ENCODE measurements at places on chromosomes 1 and 21. TPM values are rescaled to one million over a fixed set of nuclear protein-coding genes. Genes with fewer than 3 reads are reported as not detected.

DNA sequence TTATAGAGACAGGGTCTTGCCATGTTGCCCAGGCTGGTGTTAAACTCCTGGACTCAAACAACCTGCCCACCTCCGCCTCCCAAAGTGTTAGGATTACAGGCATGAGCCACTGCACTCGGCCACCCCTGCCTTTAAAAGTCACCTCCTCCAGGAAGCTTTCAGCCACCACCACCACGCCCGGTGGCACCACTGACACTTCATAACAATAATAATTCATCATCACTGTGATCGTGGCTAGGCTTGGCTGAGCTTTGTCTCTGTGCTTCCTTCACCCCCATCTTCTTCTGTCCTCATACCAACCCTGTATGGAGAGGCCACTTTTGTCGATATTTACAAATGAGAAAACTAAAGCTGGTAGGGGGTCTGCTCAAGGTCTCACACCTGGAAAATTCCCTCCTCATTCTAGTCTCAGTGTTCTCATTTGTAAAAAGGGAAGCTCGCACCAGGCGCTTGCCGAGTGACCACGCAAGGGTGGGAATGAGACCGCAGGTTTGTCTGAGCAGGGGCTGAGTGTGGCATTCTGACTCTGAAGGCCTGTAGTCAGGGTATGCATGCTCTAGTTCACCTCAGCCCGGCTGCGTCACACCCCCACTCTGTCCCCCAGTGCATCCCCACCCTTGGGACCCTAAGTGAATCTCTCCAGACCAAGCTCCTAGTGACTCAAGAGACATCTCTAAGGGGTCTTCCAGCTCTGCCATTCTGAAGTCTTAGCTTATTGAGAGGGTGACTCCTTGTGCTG is 12.9 kb upstream of the EPHA2 start:
- DNase-seq = no peak

DNA sequence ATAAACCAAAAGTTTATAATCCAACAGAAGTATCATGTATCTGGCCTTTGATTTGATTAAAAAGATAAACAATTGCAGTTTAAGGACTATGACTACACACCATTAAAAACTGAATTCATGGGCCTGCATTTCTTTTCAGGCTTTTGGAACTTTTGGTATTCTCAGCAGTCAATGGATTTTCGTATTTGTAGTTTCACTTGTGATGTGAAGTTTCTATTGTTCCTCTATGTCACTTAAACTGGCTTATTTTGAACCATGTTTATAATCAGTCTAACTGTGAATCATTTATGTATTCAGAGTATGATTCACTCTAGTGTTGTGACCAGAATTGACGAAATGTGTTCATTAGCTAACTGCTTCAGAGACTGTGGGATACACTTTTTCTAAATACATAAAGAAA is 132.9 kb downstream of the COQ8A start:
- DNase-seq = no peak

GRCh38 chr1:88799491-88799890 is 91.9 kb downstream of the GTF2B start:
- no peak for DNase-seq

DNA sequence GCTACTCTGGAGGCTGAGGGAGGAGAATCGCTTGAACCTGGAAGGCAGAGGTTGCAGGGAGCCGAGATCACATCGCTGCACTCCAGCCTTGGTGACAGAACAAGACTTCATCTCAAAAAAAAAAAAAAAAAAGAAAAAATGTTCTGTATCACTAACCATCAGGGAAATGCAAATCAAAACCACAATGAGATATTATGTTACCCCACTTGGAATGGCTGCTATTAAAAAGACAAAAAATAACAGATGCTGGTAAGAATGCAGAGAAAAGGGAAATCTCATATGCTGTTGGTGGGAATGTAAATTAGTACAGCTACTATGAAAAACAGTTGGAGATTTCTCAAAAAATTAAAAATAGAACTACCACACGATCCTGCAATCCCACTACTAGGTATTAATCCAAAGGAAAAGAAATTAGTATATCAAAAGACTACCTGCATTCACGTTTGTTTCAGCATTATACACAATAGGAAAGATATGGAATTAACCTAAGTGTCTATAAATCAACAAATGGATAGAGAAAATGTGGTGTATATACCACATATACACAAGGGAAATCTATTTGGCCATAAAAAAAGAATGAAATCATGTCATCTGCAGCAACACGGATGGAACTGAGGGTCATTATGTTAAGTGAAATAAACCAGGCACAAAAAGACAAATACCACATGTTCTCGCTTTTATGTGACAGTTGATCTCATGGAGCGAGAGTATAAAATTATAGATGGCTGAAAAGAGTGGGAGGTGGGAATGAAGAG is 62.6 kb downstream of the ABL2 start:
- no peak for DNase-seq

DNA sequence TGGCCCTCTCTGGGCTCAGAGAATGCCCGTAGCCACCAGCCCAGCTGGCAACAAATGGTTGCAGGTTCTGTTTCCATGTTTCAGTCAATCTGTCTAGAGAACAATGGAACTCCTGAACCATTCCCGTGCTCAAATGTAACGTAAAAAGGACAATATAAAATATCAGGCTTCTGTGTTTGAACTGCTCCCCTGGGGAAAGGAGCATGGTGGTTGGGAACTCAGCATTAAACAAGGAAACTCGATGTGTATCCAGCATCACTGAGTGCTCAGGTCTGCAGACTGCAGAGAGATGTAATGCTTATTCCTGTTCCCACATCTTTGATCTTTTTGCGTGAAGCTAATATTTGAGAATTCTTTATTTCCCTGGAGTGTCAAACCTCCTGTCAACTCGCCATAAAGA is 326.5 kb downstream of the KIF26B start:
- DNase-seq = no peak

DNA sequence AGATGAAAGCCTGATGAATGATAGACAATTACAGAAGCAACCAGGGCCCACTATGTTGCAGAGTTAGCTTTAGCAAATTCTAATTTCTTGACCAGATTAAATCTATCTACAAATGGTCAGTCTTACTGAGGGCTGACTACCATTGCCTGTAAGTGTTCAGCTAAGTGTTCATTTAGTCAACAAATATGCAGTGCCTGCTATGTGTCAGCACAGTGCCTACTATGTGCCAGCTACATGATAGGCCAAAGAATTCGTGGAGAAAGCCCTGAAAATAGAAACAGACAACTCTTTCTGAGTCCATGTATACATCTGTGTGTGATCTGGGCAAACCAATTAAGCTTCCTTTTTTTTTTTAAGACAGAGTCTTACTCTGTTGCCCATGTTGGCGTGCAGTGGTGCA is 212.8 kb downstream of the SMYD3 start:
- no peak for DNase-seq

- DNase-seq = no peak
These were observed 6.2 kb upstream of the OXCT2 start for GRCh38 chr1:39777306-39777705.

GRCh38 chr1:197342669-197343068 is 74.6 kb downstream of the CRB1 start:
- no peak for DNase-seq

GRCh38 chr1:57623791-57624538 is 200.1 kb upstream of the DAB1 start:
- DNase-seq = no peak

DNA sequence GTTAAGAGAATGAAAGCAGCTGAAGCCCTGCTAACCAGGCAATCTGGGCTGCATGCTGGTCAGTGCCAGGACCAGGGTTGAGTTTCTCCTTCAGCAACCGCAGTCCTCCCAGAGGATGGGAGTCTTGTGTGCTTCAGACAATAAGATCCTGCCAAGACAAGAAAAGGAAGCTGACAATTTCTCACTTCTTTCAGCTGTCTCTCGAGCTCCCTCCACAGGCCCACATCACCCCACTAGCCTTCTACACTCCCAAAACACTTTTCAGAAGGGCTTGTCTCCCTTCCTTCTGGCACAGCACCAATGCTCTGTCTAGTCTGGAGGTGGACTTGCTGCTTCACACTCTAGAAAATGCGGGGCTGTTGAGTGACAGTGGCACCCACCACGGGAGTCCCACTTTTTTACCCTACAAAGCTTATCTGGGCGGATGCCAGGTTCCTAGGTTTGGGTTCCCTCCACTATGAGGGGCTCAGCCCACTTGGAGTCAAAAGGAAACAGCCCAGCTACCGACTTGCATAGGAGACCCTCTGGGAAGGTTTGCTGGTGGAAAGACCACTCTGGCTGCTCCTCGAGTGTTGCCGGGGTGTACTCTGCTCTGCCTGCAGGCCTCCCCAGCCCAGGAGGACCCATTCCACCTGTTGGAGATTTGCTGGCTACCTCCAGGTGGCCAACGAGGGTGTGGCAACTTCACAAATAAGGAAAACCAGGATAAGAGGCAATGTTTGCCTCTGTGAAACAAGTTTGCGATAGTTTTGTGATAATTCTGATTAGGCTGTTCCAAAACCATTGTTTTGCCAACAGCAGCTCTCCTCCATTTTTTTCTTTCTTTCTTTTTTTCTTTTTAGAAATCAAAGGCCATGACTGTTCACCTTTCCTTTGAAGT is 68.9 kb downstream of the TENT5C start:
- DNase-seq = peak; percentile 39

DNA sequence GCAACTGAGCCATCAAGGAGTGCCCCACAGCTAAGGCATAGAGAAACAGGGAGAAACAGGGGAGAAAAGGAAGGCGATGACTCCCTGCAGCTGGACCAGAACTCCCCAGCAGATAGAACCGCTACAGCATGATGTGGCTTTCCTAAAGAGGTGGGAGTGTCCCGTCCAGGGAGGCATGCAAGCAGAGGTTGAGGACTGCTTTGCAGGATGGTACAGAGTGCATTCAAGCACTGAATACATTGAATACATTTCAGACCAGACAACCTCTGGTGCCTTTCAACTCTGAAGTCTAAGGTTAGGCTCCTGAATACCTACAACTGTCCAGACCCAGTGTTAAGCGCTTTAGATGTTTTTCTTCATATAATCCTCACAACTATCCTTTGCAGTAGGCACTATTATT is 13.3 kb downstream of the DLGAP3 start:
- DNase-seq = no peak

DNA sequence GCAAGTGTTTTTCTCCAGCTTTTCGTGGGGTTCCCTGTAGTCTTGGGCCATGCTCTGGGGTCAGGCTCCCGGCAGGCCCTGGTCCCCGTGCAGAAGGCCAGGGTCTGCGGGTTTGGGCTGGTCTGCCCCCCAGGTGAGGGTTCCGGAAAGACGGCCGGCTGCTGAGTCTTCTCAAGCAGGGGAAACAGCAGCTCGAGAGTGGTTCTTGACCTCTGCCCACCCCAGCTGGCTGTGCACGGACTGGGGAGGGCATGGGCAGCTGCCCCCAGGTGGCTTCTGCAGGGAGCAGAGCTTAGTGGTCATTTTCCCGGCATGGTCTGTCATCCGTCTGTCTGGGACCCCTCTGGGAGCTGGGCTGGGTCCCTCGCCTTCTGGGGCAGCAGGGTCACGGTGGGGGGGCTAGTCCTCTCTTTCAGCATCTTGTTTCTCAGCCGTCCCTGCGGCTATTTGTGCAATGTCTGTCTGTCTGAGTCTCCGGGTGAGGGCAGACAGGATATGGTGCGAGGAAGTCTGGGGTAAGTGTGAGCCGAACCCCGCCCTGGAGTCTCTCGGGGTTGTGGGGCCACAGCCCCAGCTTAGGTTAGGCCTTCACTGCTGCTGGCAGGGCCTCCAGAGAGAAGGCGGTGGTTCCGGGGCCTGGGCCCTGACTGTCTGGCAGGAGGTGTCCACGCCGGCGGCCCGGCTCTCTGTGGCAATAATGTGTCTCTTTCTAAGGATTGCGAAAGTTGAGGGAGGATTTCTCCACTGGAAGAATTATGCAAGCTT is 6.1 kb downstream of the SKI start:
- DNase-seq = peak; percentile 75

DHX9 gene
- total RNA-seq = 338 TPM

GRHL3 gene
- total RNA-seq = not detected

NEGR1 gene
- total RNA-seq = 0.03 TPM

MAST2 gene
- 5.7 TPM for total RNA-seq

C1QTNF12 gene
- total RNA-seq = 4.8 TPM

MACF1 gene
- 252 TPM for total RNA-seq

LCE6A gene
- not detected for total RNA-seq

All from CD4-positive, alpha-beta T cell (primary cell).